Type B pancreatic cell (in vitro differentiated cells): ENCODE measurements at places on chromosomes 1 and 21.

DNA sequence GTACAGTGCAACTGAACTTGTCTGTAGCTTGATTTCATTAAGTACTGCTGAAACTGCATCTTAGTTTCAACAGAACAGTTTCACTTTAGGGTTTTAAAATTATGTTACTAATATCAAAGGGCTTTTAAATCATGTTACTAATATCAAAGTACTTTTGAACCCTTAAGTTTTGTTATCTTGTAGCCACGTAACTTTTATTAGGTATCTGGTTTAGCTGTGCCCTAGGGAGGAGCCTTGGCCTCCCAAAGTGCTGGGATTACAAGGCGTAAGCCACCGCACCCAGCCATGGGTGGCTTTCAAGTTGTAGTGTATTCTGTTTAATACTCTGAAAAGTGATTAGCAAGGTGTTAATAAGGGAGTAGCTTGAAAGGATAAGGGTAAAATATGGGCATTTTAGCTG is 2.0 kb downstream of the KDM4A start:
- DNase-seq: no peak

DNA sequence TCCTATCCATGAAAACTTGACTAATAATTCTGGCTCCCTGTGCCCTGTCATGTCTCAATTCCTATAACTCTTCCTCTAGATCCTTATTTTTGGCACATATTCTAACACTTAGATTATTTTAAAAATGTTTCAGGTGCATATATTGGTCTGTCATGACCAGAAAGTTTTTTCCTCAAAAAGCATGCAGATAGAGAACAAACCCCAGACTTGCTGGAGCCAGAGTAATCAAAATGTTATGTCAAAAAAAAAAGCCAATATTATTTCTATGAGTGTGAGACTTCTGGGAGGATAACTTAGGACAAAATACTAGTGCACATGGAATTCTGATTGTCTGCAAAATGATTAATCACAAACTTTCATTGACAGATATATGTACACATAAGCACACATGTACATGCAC is 135.1 kb upstream of the MROH9 start:
- no peak for DNase-seq

GRCh38 chr1:190747704-190748103 is 270.0 kb upstream of the BRINP3 start:
- DNase-seq: no peak

GRCh38 chr1:22861764-22862440 is 110.8 kb downstream of the LACTBL1 start:
- no peak for DNase-seq

DNA sequence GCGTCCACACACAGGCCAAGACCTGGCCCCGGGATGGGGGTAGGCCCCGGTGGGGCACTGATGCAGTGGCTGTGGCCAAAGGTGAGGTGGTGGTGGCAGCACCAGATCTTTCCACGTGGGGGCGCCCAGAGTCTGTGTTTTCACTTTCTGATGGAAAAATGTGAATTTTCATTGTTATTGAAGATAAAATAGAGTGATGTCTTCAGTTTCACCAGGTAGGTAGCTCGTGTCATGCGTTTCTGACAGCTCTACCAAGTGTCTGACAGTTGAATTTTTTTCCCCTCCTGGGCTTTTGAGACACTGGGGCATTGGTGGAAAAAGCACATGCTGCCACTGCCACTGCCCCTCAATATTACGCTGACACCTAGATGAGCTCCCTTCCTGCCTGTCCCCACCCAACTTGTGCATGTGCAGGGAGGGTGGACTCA is 40.0 kb upstream of the MAGOH start:
- peak; percentile 80 for DNase-seq

DNA sequence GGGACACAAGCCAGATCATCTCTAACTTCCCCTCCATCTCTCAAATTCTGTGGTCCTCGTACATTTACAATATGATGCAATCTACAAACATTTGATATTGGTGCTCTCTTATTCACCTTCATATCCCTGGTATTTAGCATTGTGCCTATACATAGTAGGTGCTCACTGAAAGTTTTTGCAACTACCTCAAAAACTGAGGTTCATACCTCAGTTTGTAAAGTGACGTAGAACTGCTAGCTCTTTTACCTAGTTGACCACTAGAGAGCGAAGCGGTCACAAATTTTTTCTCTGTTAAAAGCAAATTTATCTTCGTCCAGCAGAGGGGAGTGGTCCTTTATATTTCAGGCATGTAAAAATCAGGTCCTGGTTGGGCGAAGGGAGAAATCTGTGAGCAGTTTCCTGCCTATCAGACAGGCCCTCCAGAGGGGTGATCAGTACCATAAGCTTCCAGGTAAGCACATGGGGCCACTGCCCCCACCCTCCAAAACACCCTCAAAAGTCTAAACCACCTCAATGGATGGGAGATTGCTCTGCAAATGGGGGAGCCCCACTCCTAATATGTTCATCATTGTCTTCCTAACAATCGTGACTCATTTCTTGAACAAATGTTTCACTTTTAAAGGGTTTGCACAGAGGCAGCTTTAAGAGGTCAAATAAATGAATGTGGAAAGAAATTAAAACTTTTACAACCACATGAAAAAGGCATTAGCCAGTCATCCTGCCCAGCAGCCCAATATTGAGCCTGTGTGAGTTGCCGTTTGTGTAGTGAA is 10.6 kb upstream of the HLCS start:
- no peak for DNase-seq

DNA sequence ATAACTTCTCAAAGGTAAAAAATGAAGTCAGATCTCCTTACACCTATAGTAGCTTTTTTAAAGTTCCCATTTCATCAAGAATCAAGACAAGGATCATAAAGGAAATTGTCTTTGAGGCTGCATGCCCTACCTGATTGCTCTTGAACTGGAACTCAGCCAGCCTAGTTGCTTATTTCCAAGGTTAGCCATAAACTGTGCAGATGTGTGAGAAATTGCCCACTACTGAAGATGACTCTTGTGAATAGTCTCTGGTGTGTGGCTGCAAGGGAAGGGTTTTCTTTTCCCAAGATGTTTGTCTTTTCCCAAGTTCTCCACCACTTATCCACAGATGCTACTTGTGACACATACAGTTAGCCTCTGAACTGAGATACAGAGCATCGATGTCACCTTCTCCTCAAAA is 81.7 kb upstream of the DUSP10 start:
- no peak for DNase-seq

GRCh38 chr21:44485254-44485793 is 30.0 kb downstream of the LRRC3 start:
- DNase-seq: peak; percentile 82

GRCh38 chr1:84480650-84481049 is 1.6 kb downstream of the RPF1 start:
- no peak for DNase-seq

GRCh38 chr1:22507587-22507986 is 55.7 kb upstream of the EPHA8 start:
- DNase-seq: no peak

- DNase-seq: no peak
Measured at GRCh38 chr1:200530623-200531261, 89.8 kb downstream of the KIF14 start.

DNA sequence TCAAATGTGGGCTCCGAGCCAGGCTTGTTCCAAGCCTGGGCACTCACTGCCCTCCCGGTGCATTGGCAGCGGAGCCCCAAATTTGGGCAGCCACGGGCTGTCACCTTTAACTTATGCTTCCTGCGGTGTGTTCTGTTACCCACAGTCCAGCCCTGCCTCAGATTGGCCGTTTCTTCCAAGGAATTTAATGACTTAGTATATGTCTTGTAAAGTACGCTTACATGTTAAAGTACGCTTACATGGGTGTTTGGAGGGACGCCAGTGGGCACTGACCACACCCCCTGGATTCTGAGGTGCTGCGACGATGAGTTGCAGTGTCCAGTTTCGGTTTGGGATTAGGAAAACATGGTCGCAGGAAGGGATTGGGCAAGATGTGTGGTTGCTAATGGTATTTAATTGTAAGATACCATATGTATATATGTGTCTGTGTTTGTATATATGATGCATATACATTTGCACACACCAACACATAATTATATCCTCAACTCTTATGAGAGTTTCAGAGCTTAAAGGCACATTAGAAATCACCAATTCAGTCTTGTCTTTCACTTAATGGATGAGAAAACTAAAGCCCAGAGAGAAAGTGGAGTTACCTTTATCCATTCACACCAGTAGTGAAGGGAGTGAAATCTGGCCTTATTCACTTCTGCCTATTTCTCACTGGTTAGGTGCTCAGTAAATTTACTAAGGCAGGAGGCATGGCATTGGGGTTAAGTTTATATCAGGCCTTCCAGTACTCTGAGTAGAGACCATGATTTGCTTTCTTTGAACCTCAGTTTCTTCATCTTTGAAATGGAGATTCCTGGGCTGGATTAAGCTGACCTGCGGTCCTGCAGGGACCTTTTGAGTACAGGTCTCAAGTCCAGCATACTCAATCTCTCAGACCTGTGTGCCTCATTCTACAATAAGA is 1.0 kb downstream of the SMYD2 start:
- DNase-seq: no peak

- DNase-seq: no peak
Measured at GRCh38 chr1:40199126-40199525, 37.9 kb downstream of the RLF start.

GRCh38 chr1:15848143-15848928 is 829 bp downstream of the SPEN start:
- DNase-seq: no peak

- no peak for DNase-seq
Measured at GRCh38 chr1:85042413-85042812, 5.9 kb downstream of the MCOLN3 start.

GRCh38 chr1:186178426-186179043 is 196.5 kb downstream of the TPR start:
- DNase-seq: no peak

- no peak for DNase-seq
Measured at GRCh38 chr1:59595774-59596173, 219.0 kb upstream of the HOOK1 start.

DNA sequence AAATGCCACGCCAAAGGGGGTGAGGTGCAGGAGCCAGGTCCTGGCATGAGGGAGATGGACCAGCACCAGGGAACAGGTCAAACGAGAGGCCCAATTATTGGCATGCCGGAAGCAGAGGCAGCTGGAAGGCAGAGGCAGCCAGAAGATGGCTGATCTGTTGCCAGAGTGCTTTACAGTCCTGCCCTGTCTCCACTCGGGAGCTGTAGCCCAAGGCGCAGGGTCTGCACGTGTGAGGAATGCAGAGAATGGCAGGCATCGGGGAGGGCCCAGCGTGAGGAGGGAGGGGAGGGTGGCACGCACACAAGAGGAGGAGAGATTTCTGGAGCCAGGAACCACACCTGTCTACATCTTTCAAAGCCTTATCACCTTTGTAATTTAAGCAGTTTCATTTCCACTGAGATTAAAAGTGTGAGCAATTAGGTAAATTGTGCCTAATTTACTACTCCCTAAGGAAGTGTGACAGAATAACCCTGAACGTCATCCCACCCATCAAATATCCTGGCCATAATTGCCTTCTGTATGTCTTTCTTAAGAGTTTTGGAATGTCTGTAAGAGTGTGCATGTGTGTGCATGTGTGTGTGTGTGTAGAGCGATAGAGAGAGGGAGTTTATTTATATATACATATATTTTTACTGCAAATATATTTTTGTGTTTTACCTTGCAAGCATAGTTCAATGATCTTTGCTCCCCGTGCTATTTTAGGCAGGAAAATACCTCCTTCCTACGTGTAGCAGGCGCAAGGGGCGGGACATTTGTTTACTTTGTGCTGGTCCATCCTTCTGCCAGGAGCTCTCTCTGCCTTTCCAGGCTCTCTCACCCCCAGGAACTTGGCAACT is 125.5 kb upstream of the SERBP1 start:
- DNase-seq: no peak

- DNase-seq: no peak
Measured at GRCh38 chr1:16204634-16205333, 7.7 kb downstream of the ARHGEF19 start.

DNA sequence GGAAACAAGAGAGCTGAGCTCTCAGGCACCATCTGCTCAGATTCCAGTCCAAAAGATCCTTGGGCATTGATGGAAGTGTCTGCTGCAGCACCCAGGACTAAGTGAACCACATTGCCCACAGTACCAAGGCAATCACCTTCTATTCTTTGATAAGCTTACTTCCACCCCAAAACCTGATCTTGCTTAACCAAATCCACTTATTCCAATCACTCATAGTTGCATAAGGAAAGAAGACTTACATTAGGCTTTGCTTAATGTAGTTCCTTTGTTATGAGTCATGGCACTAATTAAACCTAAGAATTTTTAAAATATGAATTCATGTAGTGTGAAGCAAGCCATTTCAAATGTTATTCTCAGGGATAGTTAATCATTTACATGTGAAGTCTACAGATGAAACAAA is 84.5 kb downstream of the UCHL5 start:
- no peak for DNase-seq

DNA sequence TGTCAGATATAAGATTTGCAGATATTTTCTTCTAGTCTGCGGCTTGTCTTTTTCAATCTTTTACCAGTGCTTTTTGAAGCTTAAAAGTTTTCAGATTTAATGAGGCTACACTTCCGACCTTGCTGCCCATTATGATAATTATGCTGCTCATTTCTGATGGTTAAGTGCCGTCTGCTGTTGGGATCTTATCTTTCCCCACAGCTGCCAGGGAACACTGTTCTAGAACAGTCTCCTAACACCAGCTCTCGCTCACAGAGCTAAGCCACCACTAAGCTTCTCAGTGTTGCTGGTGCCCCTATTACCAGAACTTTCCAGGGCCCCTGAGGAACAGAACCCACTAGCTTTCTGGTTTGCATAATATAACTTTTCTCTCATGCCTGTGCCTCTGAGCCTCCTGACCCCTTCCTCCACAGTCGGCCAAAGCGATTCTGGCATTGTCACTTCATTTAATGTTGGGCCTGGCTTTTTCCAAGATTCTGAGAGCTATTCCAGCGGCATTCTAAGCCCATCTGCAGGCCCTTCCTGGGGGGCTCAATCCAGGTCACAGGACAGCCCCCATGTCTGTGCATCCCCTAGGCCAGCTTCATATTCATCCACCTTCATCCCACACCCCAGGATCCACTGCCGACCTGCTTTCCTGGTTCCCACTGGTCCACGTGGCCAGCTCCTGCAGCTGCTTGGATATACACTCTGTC is 237.0 kb downstream of the PTPRU start:
- DNase-seq: no peak

DNA sequence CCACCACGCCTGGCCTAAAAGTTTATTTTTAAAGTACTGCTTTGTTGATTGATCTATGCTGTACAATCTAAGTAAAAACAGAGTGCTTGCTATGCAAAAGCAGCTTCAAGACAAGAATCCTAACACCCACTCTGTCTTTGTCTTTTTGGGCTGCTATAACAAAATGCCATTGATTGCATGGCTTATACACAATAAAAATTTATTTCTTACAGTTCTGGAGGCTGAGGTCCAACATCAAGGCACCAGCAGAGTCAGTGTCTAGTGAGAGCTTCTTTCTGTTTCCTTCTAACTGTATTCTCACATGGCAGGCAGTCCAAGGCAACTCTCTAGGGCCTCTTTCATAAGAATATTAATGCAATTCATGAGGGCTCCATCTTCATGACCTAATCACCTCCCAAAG is 63.6 kb upstream of the GJA5 start:
- DNase-seq: no peak

DNA sequence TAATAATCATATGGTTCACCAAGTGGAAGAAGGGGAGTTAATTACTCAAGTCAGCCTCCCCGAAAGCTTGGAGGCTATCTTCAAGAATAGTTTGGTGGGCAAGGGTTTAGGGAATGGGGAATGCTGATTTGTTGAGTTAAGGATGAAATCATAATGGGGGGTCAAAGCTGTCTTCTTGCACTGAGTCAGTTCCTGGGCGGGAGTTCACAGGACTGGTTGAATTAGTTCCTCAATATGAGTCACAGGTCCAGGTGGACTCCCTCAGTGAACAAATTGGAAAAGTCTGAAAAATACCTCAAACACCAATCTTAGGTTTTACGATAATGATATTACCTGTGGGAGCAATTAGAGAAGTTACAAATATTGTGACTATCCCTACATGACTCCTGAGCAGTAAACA is 115.2 kb upstream of the COA6 start:
- no peak for DNase-seq
